ENCODE measurements at places on chromosomes 7 and 10. TPM values are rescaled to one million over a fixed set of nuclear protein-coding genes. Genes with fewer than 3 reads are reported as not detected.

The GBX1 gene
- total RNA-seq: not detected

The VAX1 gene
- total RNA-seq: 0.17 TPM

The ADAP1 gene
- 7.1 TPM for total RNA-seq

The BBIP1 gene
- total RNA-seq: 43.2 TPM

The SHH gene
- total RNA-seq: 0.09 TPM

The TUBAL3 gene
- not detected for total RNA-seq

The POLL gene
- 15.9 TPM for total RNA-seq

The CHST3 gene
- total RNA-seq: 17.8 TPM

The SFXN3 gene
- 12.9 TPM for total RNA-seq

The ZNF438 gene
- 2.1 TPM for total RNA-seq

The OR13A1 gene
- 0.13 TPM for total RNA-seq

The NRF1 gene
- total RNA-seq: 7.9 TPM

The HOXA10 gene
- total RNA-seq: 22.2 TPM

The SFTPA1 gene
- total RNA-seq: 0.69 TPM

The CYP2E1 gene
- total RNA-seq: 0.87 TPM

The NCOA4 gene
- total RNA-seq: 108 TPM

The INTS1 gene
- 37.8 TPM for total RNA-seq

The GDF2 gene
- total RNA-seq: not detected

The NYAP1 gene
- 0.81 TPM for total RNA-seq

The MYO3A gene
- 4.0 TPM for total RNA-seq

The SPAG6 gene
- total RNA-seq: not detected

The PIK3AP1 gene
- 1.3 TPM for total RNA-seq

The IGFBP1 gene
- total RNA-seq: not detected

The TRIM4 gene
- 9.0 TPM for total RNA-seq

The POLR2J3 gene
- total RNA-seq: 9.6 TPM

The ITPRID1 gene
- total RNA-seq: 0.71 TPM

The ASZ1 gene
- not detected for total RNA-seq

The ABCB8 gene
- 20.5 TPM for total RNA-seq

The RALA gene
- total RNA-seq: 15.3 TPM

The INMT gene
- total RNA-seq: not detected

The VOPP1 gene
- 51.9 TPM for total RNA-seq

The FKBP6 gene
- 0.06 TPM for total RNA-seq

The CYP2W1 gene
- total RNA-seq: not detected

The ALDH18A1 gene
- 69.6 TPM for total RNA-seq

The HDAC9 gene
- total RNA-seq: 5.0 TPM

The MUC3A gene
- 0.15 TPM for total RNA-seq

The FFAR4 gene
- total RNA-seq: not detected

The CPSF4 gene
- 69.5 TPM for total RNA-seq

The GPR22 gene
- 3.1 TPM for total RNA-seq

The PCDH15 gene
- 13.1 TPM for total RNA-seq

The TET1 gene
- total RNA-seq: 16.3 TPM

The EBF3 gene
- total RNA-seq: 5.6 TPM

The AS3MT gene
- total RNA-seq: 8.6 TPM

The KAZALD1 gene
- 37.1 TPM for total RNA-seq

The STOX1 gene
- total RNA-seq: 1.5 TPM

The AKR1E2 gene
- 6.0 TPM for total RNA-seq

The ADGRA1 gene
- 2.3 TPM for total RNA-seq
